ENCODE measurements at places on chromosomes 5 and 9.

DNA sequence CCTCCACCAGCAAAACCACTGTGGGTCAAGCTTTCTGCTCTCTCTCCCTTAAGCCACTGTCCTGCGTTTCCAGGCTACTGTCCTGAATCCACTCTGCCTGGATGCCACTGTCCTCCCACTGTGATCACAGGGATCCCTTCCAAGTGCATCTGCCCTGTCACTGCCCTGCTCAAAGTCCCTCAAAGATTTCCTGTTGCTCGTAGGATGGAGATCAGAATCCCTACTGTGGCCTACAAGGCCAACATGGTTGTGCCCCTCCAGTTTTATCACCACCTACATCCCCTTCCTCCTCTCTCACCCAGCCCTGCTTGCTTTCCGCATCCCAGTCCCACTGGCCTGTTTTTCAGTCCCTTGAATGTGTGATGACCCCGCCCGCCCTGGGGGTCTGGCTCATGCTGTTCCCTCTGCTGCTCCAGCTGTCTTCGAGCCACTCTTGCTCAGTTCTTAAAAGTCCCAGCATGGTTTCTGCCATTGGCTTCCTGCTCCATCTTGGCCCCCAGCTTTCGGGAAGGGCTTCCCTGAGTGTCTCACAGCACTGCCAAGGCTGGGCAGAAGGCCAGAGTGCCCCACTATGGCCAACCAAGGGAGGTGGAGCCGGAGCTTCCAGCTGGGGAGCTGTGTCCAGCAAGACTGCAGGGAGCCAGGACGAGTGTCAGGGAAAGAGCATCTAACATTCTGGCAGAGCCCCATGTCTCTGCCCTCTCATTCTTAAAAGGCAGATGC, 12.9 kb upstream of the FRRS1L start:
- DNase-seq = no peak

DNA sequence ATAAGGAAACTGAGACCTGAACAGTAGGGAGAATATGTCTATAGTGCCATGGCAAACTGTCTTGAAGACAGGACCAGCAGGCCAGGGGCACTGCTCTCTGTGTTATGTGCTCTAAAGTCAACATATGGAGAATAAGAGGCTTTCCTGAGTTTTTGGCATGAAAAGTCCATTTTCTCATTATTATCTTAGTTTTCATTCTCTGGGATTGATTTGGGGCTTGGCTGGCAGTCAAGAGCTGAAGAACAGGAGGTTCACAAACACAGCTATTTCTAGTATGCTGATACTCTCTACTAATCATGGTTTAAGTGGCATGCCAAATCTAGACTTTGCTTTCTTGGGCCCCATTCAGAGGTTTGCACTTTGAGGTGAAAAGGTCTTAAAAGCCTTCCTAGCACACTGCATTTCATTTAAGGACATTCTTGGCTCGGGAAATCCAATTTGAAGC, 404.4 kb downstream of the ZNF608 start:
- no peak for DNase-seq

GRCh38 chr5:55467862-55468551, 66.8 kb downstream of the PLPP1 start:
- DNase-seq = no peak

DNA sequence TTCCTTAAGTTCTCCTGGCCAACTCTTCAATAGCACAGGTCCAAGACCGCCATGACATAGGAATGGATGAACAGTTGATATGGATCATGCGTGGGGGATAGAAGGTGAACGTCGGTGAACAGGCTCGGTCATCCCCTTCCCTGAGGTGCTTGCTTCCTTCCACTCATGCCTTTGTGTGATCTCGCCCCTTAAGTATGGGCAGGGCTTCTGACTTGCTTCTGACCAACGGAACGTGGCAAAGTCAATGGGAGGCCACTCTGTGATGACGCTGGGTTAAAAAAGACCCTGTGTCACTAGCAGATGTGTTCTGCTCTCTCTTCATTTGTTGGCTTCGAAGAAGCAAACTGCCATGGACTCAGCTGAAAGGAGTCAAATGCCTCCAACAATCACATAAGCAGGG, 240.5 kb upstream of the TUT7 start:
- no peak for DNase-seq

DNA sequence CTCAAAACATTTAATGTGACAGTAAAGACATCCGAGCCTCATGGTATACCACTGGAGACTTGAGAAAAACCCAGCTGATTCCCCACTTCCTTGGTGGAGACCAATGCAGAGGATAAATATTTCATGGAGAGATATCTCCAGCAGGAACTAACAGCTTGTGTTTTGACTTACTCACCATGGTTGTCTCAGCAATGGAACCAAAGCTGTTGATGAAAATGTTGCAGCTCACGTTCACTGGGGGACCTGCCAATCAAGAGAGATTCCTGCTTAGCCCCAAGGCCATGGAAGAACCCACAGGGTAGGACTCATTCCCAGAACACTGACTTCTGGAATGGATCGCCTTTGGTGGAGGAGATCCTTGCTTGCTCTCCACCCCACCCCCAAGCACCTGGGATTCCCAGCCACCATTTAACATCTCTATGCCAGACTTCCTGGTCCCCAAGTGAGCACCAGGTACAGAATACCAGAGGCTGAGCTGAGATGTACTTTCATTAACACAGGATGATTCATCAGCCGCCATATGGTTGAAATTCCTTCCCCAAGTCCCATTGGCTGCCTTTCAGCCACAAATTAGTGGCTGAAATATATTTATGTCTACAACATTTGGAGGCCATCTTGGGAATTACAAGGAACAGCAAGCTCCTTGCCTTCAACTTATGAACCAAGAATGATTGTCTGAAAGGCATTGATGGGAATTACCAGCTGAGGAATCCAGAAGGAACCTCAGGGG, 37.9 kb downstream of the GLRA1 start:
- DNase-seq = no peak

DNA sequence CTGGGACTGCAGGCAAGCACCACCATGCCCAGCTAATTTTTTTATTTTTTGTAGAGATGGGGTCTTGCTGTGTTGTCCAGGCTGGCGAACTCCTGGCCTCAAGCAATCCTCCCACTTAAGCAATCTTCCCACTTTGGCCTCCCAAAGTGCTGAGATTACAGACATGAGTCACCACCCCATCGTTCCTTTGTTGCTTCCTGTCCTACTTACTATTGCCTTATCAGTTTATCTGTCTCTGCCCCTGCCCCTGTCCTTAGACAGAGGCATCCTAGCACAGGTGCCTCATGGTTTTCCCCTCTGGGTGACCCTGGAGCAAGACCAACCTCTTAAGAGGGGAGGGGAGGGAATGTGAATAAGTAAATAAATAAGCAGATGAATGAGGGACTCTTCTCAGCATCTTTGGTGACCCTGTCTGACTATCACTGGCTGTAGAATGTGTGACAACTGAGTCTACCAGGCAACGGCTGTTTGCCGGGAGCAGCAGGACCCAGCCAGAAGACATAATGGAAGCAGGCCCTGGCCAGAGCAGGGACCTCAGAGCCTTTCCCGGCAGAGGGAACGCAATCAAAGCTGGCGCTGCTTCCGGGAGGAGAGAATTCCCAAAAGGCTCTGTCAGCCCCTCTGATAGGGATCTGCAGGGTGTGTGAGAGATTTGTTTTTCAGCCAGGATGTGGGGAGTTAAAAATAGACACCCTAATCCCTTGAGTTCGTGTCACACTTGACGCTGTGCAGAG, 43.8 kb upstream of the DAB2IP start:
- no peak for DNase-seq

GRCh38 chr5:52668544-52669185, 119.1 kb upstream of the ITGA1 start:
- no peak for DNase-seq

DNA sequence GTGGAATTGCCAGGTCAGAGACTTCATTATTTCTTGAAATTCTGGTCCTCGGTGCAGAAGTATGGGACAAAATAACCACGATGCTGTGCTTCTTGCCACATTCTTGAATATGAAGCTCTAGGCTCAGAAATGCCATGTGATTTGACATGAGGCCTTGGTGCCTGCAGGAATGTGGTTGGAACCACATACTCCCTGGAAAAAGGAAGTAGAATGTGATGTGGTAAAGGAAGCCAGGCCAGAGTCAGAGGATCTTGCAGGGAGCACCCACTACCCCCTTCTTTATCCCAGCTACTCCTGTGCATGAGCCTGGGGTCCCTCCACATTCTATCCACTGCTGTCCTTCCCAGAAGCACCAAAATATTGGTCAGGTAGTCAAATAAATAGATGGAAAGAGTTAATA, 80.9 kb downstream of the FOXD1 start:
- DNase-seq = no peak

DNA sequence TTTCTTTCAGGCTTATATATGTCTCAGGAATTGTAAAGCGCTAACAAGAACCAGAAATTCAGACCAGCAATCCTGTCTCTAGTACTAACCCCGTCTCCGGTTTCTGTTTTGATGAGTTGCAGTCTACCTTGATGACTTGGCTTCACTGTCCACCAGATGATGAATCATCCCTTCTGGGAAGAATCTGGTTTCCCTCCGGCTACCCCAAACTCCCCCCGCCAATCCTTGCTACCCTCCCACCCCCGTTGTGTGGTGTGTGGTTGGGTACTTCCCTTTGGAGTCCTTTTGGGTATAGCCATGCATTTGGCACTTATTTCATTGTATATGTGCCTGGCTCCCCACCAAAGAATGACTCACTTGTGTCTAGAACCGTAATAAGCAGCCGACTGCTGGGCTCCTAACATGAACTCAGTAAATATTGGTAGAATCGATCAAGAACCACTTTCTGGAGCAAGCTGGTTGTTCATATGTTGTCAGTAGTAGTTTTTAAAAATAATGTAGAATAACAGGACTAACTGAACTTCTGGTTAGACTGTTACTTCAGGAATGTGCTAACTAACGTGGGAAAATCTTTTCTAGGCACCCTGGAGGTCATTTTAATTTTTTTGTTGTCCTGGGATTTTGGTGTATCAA, 8.3 kb upstream of the TGFBI start:
- no peak for DNase-seq

GRCh38 chr5:68315679-68316271, 100.2 kb downstream of the PIK3R1 start:
- DNase-seq = no peak

GRCh38 chr5:149405550-149406202, 26.6 kb upstream of the IL17B start:
- DNase-seq = no peak

GRCh38 chr9:98132806-98133631, 14.0 kb upstream of the TRIM14 start:
- no peak for DNase-seq
